ENCODE measurements at places on chromosomes 7 and 10.

GRCh38 chr10:117363028-117363427 is 12.2 kb downstream of the PDZD8 start:
- DNase-seq: no peak

- DNase-seq: no peak
Measured at GRCh38 chr7:111112439-111112838, 21.5 kb downstream of the LRRN3 start.

- DNase-seq: no peak
Measured at GRCh38 chr7:618539-619367, 99.1 kb upstream of the PDGFA start.

GRCh38 chr10:77071001-77071511 is 566.6 kb downstream of the KCNMA1 start:
- no peak for DNase-seq

DNA sequence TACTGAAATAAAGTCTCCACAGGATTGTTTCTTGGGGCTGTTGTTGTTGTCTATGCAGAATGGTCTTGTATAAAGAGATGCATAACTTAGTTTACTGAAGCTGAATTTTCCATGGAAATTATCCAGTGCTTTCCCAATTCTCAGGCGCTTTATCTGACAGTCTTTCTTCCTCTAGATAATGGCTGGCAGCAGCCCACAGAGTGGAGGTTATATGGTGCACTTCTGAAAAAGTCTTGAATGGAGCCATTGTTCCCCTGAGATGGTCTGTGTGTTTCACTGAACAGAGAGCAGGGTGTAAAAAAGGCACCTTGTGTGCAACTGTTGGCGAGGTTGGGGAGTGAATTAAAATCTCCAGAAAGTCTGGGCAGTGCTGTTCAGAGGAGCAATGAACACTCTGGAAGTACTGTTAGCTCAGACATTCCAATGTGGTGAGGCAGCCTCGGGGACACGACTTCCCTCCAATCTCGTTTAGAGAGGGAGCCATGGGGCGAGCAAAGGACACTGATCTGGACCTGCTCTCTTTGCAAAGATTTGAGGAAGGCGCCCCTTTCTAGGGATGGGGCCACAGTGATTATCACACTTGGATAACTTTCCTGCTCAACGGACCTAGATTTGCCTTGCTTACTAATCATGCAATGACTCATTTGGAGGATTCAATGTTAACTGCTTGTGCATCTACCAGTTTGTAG is 2.0 kb upstream of the PLCE1 start:
- no peak for DNase-seq

- no peak for DNase-seq
Measured at GRCh38 chr7:5519515-5519928, 95.9 kb upstream of the TNRC18 start.

DNA sequence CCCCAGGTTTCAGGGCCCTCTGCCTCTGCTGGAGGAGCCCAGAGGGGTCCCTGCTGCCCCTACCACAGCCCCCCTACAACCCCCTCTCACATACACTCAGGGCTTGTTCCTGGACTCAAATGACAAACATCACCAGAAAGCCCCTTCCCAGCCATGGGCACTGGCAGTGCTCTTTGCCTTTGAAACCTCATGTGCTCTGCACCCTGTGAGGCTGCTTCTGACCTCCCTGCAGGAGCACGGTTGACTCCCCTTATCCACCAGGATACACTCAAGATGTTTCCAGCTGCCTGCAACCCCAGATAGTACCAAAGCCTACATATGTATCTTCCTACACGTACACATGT is 3.5 kb upstream of the ADIRF start:
- DNase-seq: no peak

- no peak for DNase-seq
Measured at GRCh38 chr10:8042721-8043568, 11.5 kb upstream of the GATA3 start.

GRCh38 chr10:9560976-9561375 is 1456.7 kb upstream of the CELF2 start:
- DNase-seq: no peak

GRCh38 chr7:93985101-93985500 is 19.1 kb downstream of the BET1 start:
- DNase-seq: no peak

DNA sequence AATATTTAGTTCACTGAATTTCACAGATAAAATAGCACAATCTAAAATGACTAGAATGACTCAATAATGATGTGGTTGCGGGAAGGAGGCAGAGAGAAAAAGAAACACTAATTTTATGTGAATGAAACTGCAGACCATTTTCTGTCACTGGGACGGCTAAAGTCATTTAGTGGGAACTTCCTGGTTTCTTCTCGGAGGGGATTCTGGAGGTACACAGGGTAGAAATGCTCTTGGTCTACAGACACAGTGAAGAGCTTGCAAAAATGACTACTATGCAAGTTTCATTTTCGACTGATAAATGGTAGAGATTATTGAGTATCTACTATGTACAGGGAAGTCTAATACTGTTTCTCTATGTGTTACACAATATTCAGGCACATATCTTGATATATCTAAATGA is 63.5 kb upstream of the LRRN3 start:
- no peak for DNase-seq

DNA sequence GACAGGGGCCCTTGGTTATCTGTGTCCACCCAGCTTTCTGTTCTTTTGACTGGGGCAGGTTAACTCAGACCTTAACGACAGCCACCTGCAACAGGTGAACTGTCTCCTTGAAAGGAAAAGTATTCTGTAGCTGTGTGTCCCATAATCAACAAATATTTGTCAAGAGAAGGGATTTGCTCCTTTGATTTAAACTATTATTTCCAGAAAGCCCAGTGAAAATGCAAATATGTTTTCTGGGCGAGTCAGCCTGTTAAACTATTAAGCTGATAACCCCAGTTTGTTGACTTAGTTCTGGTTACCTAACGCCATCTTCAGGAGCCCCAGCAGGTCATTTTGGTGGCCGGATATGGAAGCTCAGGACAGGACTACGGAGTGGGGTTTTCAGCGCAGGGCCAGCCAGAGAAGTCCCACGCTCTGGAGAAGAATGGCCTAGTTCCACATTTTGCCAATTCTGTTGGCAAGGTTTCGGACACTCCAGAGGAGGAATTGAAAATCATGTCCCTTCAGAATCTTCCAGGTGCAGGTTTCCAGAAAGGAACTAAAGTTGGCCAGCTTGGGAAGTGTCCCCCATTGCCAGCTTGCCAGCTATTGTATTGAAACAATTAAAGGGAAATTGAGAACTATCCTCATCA is 54.5 kb downstream of the ADRA2A start:
- DNase-seq: no peak

DNA sequence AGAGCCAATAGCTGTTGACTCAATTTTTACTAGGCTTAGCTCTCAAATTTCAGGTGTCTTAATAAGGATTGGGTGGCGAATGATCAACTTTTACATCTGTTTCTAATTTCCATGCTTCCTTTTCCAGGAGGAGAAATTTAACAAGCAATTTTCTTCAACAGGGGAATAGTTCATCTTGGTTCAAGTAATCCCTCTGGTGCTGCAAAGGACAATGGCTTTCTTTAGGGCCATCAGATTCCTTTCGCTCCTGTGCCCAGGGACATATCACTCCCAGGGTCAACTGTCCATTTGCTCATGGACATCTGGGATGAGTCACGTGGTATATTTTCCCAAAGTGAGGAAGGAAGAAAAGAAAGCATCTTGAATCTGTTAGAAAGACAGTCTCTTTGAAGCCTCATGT is 313.3 kb downstream of the FRMD4A start:
- no peak for DNase-seq

DNA sequence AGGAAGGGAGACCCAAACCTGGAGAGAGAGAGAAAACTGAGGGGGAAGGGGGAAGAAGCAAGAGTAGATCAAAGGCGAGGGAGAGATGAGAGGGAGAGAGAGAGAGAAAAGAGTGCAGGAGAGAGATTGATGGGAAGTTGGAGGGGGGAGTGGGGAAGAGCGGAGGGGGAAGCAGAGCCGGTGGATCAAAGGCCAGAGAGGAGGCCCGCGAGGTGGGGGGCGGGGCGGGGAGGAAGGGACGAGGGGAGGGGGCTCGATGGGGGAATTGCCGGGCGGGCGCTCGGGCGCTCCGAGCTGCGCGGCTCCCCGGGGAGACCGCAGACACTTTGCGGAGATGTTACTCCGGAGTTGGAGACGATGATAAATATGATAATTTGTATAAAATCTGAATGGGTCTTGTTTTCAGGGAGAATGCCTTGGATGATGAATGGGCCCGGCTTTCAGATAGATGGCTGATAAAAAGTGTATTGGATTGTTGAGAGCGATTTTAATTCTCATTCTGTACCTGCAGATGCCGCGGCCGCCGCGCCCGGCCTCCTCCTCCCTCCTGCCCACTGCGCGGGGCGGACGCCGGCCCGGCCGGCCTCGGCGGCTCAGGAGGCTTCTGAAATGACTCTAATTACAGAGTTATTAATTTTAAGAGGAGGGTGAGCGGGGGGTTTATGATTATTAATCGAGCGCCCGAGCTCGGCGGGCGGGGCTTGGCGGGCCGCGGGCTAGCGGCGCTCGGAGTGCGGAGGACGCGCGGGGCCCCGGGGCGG is 21.4 kb upstream of the PAX2 start:
- no peak for DNase-seq

GRCh38 chr10:49094646-49095045 is 20.7 kb downstream of the VSTM4 start:
- no peak for DNase-seq

DNA sequence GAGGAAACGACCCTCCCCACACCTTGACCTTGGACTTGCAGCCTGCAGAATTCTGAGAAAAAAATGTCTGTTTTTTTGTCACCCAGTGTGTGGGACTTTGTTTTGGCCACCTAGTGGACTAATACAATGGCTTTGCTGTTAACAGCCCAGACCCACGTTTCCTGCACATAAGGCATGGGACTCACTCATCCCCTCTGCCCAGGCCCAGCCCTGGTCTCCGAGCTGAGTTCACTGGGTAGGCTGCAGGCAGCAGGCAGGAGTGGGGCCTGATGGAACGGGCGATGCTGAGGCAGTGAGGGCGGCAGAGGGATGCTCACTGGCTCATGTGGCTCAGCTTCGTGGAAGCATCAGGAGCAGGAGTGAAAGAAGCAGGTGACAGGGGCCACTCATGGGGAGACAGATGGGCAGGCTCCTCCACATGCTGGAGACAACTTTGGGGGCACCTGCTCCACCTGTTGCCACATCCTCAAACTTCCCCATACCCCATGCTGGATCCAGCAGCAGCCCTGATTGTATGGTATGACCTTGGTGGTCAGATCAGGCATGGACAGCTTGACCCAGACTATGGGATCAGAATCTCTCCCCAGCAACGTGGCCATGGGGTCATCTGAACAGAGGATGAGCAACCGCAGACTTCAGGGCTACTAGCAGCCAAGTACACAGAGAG is 65.8 kb upstream of the ANTXRL start:
- DNase-seq: no peak

DNA sequence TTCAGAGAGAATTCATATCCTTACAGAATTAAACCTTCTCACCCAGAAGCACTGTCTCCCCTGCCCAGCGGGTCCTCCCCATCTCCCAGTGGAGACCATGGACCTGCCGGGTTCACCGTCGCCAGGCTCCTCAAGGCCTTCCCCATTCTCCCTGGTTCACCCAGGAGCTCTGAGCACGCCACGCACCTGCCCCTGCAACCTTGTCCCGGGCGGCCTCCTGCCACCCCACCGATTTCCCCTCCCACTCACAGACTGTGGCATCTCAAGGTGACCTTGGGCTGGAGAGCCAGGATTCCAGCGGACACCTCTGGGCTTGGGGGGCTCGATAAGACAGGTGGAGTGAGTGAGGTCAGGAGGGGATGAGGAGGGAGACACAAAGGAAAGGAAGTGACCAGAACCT is 135.3 kb downstream of the PTPRN2 start:
- DNase-seq: no peak

DNA sequence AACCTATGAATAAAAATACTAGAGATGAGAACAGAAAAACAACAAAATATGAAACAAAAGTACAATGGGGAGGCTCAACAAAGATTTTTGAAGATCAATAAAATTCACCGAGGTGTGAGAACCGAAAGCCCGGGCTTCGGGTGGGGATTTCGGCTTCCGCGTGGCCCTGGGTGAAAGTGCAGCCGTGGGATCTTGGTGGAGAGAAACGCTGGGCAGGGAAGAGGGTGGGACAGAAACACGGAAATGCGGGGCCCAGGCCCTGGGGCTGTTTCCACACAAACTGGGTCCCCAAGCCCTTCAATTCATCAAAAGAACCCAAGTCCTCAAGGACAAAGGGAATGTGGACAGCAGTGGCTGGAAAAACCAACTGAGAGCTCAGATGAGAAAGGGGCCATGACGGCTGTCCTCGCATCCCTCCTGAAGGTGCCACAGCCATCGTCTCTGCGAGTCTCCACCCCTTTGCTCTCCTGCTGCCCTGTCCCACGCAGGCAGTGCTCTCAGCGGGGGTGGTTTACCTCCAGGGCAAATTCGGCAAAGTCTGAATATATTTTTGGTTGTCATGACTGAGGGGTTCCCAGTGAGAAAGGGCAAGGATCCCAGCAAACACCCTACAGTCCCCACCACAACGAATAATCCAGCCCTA is 19.7 kb downstream of the FOXL3 start:
- no peak for DNase-seq

- no peak for DNase-seq
Measured at GRCh38 chr7:24715661-24716479, 41.4 kb downstream of the GSDME start.

- DNase-seq: no peak
Measured at GRCh38 chr7:38881947-38882684, 26.9 kb downstream of the VPS41 start.

- no peak for DNase-seq
Measured at GRCh38 chr10:33817605-33818004, 483.1 kb upstream of the NRP1 start.

DNA sequence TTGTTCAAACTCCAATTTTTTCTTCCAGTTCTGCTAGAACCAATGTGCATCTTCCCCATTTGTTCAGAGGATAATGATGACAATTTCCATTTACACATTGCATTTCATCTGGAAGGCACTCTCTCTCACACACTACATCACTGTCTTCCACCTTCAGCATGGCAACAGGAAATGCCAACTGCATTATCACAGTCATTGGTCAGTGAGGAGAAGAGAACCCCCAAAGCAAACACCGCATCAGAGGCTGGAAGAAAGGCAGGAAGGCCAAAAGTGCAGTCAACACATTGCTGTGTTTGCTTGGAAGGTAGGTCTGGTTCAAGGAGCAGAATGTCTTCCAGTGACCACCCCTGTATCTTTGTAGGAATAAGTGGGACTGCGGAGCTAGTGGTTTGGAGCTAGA is 192.2 kb upstream of the RHOBTB1 start:
- DNase-seq: no peak

DNA sequence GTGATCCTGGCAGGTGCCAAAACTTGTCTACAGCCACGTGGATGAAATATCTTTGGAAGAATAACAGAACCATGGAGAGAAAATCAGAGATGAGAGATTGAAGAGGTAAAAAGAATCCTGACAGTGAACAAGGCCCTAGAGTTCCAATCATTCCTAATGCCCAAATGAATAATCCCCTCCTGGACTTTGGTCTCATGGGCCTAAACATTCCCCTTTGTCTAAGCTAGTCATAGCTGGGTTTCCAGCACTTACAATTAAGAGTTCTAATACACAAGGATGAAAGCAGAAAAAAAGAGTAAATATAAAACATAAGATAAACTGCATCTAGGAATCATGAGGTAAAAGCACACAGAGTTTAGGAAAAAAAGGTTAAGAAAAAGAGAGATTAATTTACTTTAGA is 40.2 kb downstream of the ARHGAP12 start:
- DNase-seq: no peak

- DNase-seq: no peak
Measured at GRCh38 chr7:24157666-24158065, 126.3 kb upstream of the NPY start.

GRCh38 chr10:84329196-84329611 is 815 bp downstream of the CCSER2 start:
- DNase-seq: no peak

- no peak for DNase-seq
Measured at GRCh38 chr10:76547352-76547972, 1090.1 kb downstream of the KCNMA1 start.

Measured in C1 segment of cervical spinal cord (tissue), 14 donors.